ENCODE measurements at places on chromosomes 7 and 10. TPM values are rescaled to one million over a fixed set of nuclear protein-coding genes. Genes with fewer than 3 reads are reported as not detected.

The TMEM273 gene
- total RNA-seq = not detected

The CABCOCO1 gene
- 3.5 TPM for total RNA-seq

The ZCWPW1 gene
- total RNA-seq = 4.3 TPM

The AKR1C8 gene
- total RNA-seq = not detected

The ESYT2 gene
- total RNA-seq = 83.6 TPM

The OLAH gene
- total RNA-seq = not detected

The KNDC1 gene
- 1.6 TPM for total RNA-seq

The ZNF273 gene
- total RNA-seq = 3.0 TPM

The SLC39A12 gene
- total RNA-seq = not detected

The INMT gene
- not detected for total RNA-seq

All from placental epithelial cell (primary cell).